ENCODE measurements at places on chromosomes 3 and 15.

DNA sequence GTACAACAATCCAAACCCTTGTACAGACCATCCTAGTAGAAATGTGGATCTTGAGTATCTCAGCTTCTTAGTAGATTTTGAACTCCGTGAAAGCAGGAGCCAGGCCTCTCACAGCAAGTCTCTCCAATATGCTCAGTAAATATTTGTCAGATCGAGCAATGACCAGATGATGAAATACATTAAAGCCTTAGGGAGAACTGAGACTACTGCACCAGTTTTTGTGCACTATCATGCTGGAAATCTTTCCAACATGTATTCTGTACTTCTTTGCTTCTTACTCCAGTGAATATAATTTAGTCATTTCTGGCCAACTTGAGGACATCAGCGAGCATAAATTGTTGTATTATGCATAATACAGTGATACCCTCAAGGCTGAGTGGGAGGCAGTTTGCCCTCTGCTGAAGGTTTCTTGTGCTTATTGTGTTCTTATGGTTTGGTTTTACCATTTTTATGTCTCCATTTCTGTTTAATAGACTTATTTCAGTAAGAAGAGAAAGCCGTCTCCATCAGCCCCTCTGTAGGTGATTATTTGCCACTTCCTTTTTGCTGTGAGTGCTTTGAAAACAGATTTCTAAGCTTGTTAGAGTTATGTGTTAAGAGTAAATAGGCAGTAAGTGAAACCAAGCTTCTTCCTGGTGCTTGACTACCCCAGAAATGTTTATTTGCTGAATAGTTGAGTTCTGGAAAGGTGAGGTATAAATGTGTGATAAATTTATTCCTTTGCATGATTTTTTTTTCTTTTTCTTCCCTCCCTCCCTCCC is 147.1 kb downstream of the PGPEP1L start:
- DNase-seq, result no peak

- no peak for DNase-seq
Measured at GRCh38 chr3:16177962-16178627, 3.6 kb downstream of the GALNT15 start.

- no peak for DNase-seq
Measured at GRCh38 chr15:101366853-101367252, 71.8 kb upstream of the SNRPA1 start.

DNA sequence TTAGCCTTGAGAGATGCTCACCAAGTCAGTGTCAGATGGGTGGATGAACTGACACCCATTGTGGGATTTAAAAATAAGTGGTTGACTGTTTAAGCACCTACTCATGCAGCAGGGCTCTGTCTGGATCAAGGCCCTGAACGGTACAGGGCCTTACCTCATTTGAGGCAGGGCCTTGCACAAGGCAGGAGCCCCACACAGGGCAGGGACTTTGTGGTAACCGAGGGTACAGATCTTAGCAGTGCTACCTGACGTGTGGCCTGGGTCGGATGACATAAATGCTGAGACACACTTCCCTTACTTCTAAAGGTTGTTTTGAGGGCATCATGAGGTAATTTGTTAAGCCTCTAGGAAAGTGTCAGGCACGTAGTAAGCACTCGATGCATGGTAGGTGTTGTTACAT is 59.5 kb upstream of the PLXNA1 start:
- DNase-seq, result no peak

DNA sequence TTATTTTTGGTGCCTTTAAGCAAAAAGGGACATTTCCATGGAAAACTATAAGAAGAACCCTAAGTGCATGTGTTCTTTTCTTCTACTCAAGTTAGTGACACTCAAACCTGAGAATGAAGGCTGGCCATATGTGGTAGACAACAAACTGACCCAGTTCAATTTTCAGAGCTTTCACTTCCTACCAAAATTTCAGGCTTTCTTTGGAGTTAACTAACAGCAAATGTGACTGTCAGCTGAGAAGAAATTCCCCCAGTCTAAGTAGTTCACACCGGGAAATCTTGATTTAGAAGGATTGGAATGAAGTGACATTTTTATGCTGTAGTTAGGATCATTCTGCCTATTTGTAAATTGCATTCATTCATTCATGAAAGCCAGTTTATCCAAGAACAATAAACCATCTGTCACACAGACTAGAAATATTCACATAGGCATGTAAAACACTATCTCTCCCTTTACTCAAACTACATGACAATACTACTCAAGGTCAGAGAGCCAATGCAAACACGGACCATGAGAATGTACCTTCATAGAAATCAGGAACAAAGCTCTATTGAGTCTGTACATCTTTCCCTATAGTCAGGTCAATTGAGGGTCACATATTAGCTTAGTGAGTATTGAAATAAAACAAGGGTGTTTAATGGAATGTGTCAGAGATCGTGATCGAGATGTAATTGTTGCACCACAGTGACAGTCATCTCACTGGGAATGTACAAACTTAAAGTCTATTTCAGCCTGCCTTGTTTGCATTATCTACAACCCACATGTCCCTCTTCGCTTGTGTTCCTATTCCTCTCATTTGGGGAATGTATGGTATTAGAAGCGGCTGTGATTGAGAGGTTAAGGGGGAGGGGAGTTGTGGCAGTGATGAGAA is 113.8 kb upstream of the TGFBR2 start:
- no peak for DNase-seq

- DNase-seq, result no peak
Measured at GRCh38 chr15:64521726-64522164, 61.4 kb downstream of the ZNF609 start.

GRCh38 chr15:73273181-73274002 is 95.4 kb downstream of the HCN4 start:
- no peak for DNase-seq

GRCh38 chr3:50324351-50325112 is 2.0 kb upstream of the HYAL2 start:
- DNase-seq, result no peak

GRCh38 chr3:41881233-41881821 is 80.6 kb downstream of the ULK4 start:
- no peak for DNase-seq

DNA sequence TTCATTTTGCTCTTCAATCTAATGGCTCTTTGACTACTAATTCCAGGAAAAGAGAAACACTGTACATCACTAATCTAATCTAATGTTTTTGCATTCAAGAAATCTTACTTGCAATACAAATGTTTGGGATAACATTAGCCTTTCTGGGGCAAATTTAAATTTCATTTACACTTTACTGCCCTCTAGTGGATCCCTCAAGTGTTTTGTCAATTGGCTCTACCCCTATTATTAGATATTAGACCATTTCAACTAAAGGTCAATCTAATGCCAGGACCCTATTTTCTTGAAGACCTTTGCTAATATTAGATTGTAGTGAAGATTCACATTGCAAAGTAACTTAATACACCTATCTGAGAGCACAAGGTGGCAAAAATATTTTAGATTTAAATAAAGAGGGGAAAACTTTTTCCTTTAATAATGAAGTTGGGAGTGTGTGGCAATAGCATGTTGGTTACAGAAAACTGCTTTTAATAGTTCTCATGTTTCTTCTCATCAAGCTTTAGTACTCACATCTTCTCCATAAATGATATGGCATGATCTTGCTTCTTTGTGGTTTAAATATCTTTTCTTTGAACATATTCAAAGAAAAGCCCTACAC is 5.0 kb downstream of the C2CD4A start:
- DNase-seq, result no peak

DNA sequence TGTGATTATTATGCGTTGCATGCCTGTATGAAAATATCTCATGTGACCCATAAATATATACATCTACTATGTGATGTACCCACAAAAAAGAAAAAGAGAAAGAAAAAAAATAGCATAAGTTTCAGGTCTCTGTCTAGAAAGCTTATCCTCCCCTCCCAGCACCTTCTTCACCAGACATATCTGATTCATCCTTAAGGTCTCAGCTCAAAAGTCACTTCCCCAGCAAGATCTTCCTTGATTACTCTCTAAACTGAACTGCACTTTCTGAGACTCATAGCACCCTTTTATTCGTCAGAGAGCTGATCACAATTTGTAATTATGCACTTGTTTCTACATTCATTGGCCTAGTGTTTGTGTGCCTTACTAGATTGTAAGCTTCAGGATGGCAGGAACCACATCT is 11.1 kb upstream of the PTPN9 start:
- DNase-seq, result no peak

- no peak for DNase-seq
Measured at GRCh38 chr15:78431955-78432354, 6.1 kb upstream of the IREB2 start.

- peak; percentile 17 for DNase-seq
Measured at GRCh38 chr3:14371573-14372474, 30.6 kb upstream of the SLC6A6 start.

DNA sequence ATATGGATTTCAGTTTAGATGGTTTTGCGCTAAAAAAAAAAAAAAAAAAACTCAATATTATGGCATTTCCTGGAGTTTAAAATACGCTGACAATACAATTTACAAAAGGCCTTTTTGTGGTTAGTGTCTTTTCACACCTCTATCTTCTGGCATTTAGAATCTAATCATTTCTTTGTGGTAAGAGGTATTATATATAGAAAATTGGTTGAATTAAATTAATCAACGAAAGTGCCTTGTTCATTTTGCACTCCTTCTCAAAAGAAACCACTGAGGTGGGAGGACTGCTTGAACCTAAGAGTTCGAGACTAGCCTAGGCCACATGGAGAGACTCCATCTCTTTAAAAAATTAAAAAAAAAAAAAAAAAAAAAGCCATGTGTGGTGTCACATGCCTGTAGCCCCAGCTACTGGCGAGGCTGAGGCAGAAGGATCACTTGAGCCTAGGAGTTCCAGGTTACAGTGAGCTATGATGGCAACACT is 90.0 kb upstream of the ICE2 start:
- DNase-seq, result no peak

GRCh38 chr3:59753808-59754450 is 704.1 kb upstream of the CFAP20DC start:
- no peak for DNase-seq

GRCh38 chr3:64111872-64112271 is 88.6 kb upstream of the PSMD6 start:
- no peak for DNase-seq

GRCh38 chr15:40877694-40878093 is 3.7 kb upstream of the RHOV start:
- no peak for DNase-seq

DNA sequence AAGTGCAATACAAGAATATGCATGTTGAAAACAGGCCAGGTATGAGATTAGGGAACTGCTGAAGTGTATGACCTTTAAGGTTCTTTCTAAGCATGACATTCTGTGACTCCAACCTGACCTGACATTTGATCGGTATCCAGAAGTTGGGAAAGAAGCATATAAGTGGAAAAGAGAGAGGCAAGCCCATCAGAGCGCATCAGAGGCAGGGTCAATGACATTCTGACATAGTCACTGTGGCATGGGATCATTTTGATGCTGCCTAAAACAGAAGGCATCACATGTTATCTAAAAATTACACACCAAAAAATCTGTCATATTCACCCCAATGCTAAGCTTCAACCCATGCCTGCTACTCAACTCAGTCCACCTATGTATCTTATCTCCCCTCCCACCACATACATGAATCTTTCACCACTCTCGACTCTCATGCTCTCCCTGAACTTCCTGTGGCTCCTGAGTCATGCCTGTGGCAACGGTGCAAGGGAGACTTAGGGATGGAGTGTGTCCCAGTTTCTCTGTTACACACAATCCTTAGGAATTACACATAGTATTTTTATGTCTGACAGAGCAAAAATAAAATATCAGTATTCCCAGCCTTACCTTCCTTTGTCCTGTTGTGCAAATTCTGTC is 20.5 kb upstream of the LRRN1 start:
- no peak for DNase-seq

DNA sequence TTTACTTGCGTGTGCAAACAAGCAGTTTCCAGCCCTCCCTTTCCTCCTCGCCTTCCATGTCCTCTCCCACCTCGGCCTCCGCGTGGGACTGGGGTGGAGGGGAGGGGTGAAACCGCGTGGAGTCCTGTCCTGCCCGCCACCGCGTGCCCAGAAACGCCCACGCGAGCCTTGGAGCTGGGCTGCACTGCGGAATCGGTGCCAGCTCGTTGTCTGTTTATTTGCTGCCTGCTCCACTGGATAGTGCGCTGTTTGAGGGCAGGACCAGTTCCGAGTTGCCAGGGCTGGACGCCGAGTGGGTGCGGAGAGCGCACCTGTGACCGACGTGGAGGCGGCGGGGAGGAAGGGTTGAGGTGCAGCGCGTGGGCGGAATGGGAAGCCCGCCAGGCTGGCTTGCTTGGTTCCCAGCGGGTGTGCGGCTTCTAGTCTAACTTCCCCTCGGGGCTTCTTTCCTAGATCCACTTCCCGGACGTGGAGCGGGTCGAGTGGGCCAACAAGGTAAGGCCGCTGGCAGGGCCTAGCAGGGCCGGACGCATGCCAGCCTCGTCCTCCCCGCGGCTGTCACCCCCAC is 17.3 kb downstream of the ESYT3 start:
- DNase-seq, result no peak

DNA sequence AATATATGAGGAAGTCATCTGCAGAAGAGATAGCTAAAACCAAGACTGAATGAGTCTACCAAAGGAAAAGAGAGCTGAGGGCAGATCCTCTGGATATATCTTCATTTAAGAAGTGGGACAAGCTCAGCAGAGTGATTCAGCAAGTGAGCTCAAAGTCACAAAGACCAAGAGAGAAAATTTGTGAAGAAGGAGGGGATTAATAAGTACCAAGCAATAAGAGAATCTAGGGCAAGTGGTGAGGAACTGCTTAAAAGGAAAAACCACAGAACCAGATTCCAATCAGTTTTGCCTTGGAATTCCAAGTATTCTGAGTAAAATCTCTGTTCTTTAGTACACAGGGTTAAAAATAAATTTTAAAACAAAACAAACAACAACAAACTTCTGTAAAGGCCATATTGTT is 3.6 kb downstream of the EHHADH start:
- no peak for DNase-seq

GRCh38 chr3:14127516-14128161 is 2.8 kb downstream of the TMEM43 start:
- no peak for DNase-seq

DNA sequence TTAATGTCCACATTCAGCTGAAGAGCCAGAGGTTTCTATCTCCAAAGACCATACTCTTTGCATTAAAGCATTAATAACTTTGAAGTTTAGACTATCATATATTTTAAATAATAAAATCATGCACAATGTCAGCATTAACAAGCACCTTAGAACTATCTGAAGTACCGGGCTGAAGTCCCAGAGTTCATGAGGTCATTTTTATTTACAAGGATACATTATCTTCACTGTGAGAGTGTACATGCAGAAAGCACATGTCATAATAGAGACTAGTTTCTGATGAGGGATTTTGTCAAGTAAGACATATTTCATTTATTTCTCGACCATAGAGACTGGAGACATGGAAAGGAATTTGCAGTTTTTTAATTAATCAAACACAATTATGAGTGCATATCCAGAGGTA is 52.4 kb upstream of the SI start:
- DNase-seq, result no peak

DNA sequence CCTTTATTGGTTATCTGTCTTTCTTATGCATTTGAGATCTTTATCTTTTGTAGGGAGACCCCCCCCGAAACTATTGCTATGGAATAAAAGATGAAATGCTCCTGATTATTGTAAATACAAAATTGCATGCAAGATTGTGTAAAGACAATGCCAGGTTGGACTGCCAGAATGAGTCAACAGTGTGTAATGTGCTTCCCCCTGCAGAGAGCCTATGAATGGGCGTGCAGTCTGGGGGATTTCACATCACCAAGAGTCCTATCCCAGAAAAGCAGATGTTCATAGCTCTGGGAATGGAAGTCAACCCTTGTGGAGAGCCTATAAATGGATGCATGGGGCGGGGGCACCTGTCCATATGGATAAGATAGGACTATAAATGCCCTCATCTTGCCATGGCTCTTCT is 584.3 kb downstream of the NSUN3 start:
- no peak for DNase-seq

GRCh38 chr15:88627463-88627862 is 6.3 kb downstream of the AEN start:
- DNase-seq, result no peak

- DNase-seq, result no peak
Measured at GRCh38 chr3:133758964-133759739, 13.0 kb downstream of the TF start.
